ENCODE measurements at places on chromosomes 4 and X. TPM values are rescaled to one million over a fixed set of nuclear protein-coding genes. Genes with fewer than 3 reads are reported as not detected.

Gene FMR1NB
- total RNA-seq = not detected

Gene GC
- not detected for total RNA-seq

Gene NAA11
- not detected for total RNA-seq

Gene RHOXF2B
- not detected for total RNA-seq

Gene ADH1C
- not detected for total RNA-seq

Gene PPP4R3C
- not detected for total RNA-seq

Gene CCDC120
- total RNA-seq = 5.7 TPM

Gene SRD5A3
- total RNA-seq = 16.9 TPM

Gene ARHGEF6
- 11.6 TPM for total RNA-seq

Gene PSMD10
- 75.0 TPM for total RNA-seq

Gene CENPVL3
- total RNA-seq = not detected

Gene RAB39B
- total RNA-seq = 0.05 TPM

Gene ADAMTS3
- total RNA-seq = 3.4 TPM

Gene SPANXB1
- total RNA-seq = not detected

Gene GPAT3
- 4.0 TPM for total RNA-seq

Gene TLR10
- not detected for total RNA-seq

Gene IL2
- not detected for total RNA-seq

Gene OPRPN
- total RNA-seq = not detected

Gene TEC
- total RNA-seq = 0.24 TPM

Gene PDGFC
- 13.7 TPM for total RNA-seq

Gene BANK1
- total RNA-seq = 1.1 TPM
